Epithelial cell of proximal tubule (primary cell): ENCODE measurements at places on chromosomes 4 and X. TPM values are rescaled to one million over a fixed set of nuclear protein-coding genes. Genes with fewer than 3 reads are reported as not detected.

The SLC39A8 gene
- total RNA-seq, result 6.6 and 18.9 TPM in 2 replicates

GRCh38 chr4:81785338-81785737 lies 313.6 kb upstream of the RASGEF1B start:
- DNase-seq, result no peak

The CSAG2 gene
- not detected in 2 replicates for total RNA-seq

The GABRG1 gene
- not detected in 2 replicates for total RNA-seq

- no peak for DNase-seq
Observed at GRCh38 chrX:106284431-106285025, 116.4 kb downstream of the PWWP3B start.

DNA sequence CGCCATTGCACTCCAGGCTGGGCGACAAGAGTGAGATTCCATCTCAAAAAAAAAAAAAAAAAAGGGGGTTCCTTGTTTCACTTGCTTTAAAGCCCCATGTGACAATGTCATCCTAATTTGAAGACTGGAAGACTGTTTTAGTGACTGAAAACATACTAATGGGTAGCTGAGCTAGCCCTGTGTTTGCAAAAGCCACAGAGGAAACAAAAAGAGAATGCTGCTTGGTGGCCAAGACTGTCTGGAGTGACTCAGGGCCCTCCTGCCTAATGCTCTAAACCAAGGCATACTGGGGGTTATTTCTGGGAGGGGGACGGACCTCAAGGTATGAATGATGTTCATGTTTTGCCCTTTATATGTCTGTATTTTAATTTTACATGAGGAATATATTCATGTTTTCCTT lies 16.0 kb downstream of the HPSE start:
- no peak for DNase-seq

The ESX1 gene
- total RNA-seq, result 0.22 TPM in 1 of 2 replicates, not detected in the other

DNA sequence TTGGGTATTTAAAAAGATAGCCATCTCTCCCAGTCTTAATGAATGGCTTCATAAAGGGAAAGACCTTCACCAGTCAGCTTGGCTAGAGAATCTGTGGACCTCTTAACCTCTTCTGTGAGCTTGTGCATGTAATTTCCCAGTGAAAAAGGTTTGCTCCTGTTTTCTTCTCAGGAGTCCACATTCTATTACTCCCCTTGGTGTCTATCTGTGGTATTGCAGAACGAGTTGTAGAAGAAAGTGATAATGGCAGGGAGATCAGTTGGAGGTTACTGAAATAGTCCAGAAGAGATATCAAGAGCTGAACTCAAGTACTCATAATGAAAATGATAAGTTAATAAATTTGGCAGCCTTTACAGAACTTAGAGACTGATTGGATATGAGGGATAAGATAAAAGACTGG lies 16.5 kb upstream of the VAMP7 start:
- DNase-seq, result no peak

DNA sequence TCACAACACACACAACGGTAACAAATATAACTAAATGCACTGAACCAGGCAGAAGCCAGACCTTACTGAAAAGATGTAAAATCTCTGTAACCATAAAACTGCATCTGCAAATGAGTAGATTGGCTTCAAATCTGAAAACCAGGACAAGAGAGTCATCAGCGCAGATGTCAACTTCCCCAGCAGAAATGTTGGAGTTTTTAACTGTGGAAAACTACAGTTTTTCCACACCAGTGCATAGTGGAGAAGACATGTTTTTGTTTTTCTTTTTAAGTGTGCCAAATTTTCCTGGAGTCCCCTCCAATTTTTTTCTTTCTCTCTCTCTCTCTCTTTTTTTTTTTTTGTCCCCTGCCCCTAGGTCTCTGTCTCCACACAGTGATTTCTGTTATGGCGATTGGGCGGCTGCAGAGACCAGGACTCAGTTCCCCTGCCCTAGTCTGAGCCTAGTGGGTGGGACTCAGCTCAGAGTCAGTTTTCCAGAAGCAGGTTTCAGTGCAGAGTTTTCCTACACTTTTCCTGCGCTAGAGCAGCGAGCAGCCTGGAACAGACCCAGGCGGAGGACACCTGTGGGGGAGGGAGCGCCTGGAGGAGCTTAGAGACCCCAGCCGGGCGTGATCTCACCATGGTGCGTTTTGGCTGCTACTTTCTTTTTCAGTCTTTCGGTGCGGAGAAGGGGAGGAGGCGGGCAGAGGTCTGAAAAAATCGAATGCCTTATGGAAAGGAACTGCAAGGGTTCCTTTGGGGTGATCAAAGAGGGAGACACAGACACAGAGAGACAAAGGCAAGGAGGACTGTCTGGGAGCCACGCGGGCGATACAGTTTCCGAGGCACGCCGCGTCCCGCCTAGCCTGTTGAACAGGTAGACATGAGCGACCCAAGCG lies at the start of gene GUCY1A1:
TSS of gene GUCY1A1 (plus strand) at position 505 of the 878 bp plus-strand sequence. CDS start 30,020 bp downstream, outside the sequence.
- DNase-seq, result no peak

DNA sequence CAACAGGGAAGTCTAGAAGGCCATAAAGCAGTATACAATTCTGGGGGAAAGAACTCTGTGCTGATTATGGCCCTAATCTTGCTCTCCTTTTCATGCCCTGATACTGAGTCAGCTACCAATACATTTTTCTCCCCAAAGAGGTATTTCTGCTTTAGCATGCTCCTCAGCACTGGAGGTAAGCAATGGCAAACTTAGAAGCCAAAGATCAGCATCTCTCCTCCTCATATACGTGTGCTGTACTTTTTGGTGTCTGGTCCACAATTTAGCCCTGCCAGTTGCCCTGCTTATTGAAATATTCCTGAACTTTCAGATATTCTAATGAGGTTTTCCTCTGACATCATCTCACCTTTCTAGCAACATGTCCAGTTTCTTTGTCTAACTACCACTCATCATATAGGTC lies 226.2 kb downstream of the FSTL5 start:
- no peak for DNase-seq

The TMEM165 gene
- total RNA-seq, result 122 and 151 TPM in 2 replicates

The PCDH19 gene
- 0.22 and 0.52 TPM in 2 replicates for total RNA-seq

DNA sequence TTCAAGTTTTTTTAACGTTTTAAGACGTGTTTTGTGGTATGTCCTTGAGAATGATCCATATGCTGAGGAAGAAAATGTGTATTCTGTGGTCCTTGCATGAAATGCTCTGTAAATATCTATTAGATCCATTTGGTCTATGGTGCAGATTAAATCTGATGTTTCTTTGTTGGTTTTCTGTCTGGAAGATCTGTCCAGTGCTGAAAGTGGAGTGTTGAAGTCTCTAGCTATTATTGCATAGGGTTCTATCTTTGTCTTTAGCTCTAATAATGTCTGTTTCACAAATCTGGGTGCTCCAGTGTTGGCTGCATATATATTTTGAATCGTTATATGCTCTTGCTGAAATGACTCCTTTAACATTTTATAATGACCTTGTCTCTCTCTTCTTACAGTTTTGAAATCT lies 122.5 kb downstream of the RPA4 start:
- DNase-seq, result no peak

- DNase-seq, result no peak
Observed at GRCh38 chrX:72712094-72712755, 1.9 kb downstream of the PHKA1 start.

- DNase-seq, result no peak
Observed at GRCh38 chr4:88527787-88528186, 4.2 kb upstream of the PYURF start.

The SOWAHB gene
- total RNA-seq, result 9.4 and 10.1 TPM in 2 replicates

- no peak for DNase-seq
Observed at GRCh38 chrX:19606902-19607301, 91.6 kb upstream of the MAP3K15 start.

DNA sequence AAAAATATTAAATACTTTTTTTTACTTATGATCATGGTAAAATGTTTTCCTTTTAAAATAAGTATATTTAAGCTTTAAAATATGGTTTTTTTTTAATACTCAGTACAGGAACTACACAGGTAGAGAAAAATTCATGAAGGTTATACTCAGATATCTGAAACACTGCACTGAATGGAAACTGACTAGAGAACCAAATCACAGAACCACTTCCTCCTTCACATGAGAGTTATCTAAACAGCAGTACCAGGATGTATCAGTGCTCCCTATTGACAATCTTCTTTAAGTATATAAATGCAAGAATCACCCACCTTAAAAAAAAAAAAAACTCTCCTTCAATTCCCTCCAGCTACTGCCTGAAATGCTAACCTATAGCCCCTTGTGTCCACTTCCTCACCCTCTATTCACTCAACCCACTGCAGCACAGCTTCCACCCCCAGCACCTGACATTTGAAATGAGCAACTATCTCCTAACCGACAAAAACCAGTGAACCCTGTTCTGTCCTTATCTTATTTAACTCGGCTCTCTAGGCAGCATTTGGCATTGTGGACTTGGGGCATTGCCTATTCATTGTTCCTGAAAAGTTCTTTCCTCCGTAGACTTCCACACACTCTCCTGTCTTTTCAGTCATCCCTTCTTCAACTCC lies 9.1 kb downstream of the SLC7A3 start:
- no peak for DNase-seq

DNA sequence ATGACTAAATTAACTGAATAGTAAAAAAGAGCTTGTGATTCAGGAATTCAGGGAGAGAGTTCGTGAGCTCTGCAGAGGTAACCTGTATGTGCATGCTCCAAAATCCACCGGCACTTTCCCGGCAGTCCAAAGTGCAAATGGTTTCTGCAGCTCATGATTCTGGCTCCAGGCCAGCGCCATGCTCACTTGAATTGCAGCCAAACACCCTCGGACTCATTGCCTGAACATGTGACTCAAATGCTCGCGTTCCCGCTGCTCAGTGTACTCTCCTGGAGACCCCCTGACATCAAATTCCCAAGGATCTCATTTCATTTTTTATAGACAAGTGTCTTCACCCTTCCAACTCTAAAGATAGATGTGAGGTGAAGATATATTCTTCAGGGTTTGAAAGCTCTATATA lies 44.1 kb upstream of the SH3RF1 start:
- peak; percentile 64 for DNase-seq

DNA sequence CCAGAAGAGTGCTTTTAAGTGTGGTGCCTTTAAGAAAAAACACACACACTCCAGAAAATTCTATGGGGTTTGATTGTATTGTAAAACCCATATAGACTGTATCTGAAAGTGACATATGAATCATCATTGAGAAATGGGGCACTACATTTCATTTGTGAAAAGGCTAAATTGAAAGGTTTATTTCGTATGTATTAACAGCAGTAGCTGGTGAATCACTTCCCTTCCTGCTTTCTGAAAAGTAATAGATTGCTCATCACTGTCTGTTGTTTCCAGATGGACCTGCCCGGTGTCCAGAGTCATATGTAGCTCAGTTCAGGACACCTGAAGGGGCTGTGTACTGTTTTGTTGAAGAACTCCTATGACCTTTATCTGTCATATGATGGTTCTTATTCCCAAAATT lies 28.1 kb upstream of the HPRT1 start:
- peak; percentile 20 for DNase-seq

DNA sequence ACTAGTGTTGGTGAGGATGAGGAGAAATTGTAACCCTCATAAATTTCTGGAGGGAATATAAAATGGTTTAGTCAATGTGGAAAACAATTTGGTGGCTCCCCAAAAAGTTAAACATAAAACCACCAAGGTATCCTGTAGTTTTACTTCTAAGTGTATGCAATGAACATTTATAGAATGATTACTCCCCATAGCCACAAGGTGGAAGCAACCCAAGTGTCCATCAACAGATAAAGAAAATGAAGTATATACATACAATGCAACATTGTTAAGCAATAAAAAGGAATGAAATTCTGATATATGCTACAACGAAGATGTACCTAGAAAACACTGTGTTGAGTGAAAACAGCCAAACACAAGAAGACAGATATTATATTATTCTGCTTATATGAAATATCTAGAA lies 569.1 kb upstream of the GRID2 start:
- no peak for DNase-seq

DNA sequence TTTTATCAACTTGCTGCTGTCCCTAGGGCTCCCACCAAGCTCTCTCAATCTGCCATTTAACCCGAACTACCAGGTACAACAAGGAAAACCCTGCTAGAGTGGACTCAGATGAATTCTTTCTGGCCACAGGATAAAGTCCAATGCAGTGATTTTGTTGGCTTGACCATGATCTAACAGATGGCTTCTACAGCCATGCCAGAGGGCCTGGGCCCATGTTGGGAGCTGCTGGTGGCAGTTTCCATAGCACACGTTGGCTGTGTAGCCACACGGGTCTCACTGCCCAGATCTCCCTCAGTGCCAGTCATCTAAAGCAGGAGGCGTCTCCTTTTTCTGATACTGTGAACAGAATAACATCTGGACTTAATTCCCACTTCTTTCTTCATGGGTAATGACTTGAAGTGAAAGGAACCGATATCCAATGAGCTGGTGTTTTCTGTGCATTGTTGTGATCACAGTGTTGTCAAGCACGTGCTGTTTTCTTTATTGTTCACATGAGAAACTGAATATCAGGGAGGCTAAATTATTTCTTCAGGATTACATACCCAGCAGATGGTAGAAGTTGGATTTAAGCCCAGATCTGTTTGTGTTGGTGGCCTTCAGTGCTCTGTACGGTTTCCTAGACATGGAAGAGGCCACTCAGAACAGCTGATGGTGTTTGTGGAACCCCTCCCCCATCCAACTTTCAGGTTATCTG lies 85.2 kb upstream of the CLCN4 start:
- no peak for DNase-seq

GRCh38 chr4:164926301-164926700 lies 49.3 kb downstream of the APELA start:
- DNase-seq, result no peak

DNA sequence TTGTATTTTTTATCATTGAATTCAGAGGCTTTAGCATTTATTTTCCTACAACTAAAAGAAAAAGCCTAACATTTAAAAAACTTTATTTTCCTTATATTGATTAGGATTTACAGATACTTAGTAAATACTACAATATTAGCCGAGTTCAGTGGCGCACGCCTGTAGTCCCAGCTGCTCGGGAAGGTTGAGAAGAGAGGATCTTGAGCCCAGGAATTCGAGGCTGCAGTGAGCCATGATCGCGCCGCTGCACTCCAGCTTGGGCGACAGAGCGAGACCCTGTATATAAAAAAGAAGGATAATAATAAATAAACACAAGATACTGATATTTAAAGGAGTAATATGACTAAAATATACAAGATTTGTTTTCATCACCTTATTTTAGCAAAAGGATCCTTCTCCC lies 681 bp upstream of the UPF3B start:
- no peak for DNase-seq
